ENCODE measurements at places on chromosomes 7 and 10.

- no peak for DNase-seq
These were observed 10.4 kb downstream of the WDR91 start for GRCh38 chr7:135200821-135201331.

GRCh38 chr7:16089801-16090200, 331.5 kb downstream of the CRPPA start:
- no peak for DNase-seq

- DNase-seq = no peak
These were observed 57.0 kb downstream of the UNCX start for GRCh38 chr7:1289666-1290025.

GRCh38 chr10:4129866-4130477, 345.0 kb upstream of the KLF6 start:
- no peak for DNase-seq

GRCh38 chr7:124630395-124630794, 135.2 kb downstream of the GPR37 start:
- no peak for DNase-seq

GRCh38 chr7:30799206-30799975, 28.2 kb downstream of the MINDY4 start:
- DNase-seq = no peak

DNA sequence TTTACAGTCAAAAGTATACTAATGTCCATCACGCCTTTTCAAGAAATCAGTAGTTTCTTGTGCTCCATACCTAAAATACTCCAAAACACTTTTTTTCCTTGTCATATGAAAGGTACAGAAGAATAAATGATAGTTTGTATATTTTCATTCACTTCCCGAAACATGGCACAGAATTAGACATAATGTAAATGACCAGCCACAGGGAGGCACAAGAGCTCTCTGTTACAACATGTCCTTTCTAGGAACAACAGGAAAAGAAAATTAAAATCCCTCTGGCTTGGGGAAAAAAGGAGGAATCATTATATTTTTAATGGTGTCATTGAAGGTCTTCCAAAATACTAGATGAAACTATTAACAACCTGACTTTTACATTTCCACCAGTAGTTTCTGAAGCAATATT, 331.2 kb downstream of the ACTR3B start:
- no peak for DNase-seq

- no peak for DNase-seq
These were observed 4.4 kb upstream of the ABHD11 start for GRCh38 chr7:73742753-73743641.

GRCh38 chr7:116024826-116025809, 5.4 kb downstream of the TFEC start:
- no peak for DNase-seq

DNA sequence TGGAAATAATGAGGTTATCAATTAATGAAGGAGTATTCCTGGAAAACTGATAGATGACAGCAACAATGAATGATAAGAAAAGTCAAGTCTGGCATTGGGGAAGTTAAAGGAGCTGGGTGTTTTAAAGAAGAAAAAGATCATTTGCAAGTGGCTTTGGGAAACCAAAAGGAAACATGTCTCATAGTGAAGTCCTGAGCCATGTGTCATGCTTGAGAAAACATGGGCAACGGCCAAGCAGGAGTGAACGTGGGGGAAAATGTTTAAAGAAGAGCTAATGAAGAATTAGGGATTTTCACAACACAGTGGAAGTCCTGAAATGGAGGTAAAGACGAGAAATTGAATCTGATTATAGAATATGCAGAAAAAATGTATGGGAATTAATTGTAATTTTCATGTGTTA, 1383.2 kb upstream of the CELF2 start:
- no peak for DNase-seq

Measured in activated CD4-positive, CD25-positive, alpha-beta regulatory T cell (primary cell).